ENCODE measurements at places on chromosomes 2 and 18. TPM values are rescaled to one million over a fixed set of nuclear protein-coding genes. Genes with fewer than 3 reads are reported as not detected.
A peak's percentile ranks its signal among the peaks of the same experiment; 100 is the strongest.

Gene TSPYL6
- not detected for total RNA-seq

Gene OTOS
- 0.34 TPM for total RNA-seq

Gene SPHKAP
- total RNA-seq, result not detected

Gene CAPN14
- total RNA-seq, result 0.11 TPM

Gene SH3RF3
- 3.0 TPM for total RNA-seq

Gene LHCGR
- not detected for total RNA-seq

Gene KCNG2
- not detected for total RNA-seq

Gene SETBP1
- 1.0 TPM for total RNA-seq

DNA sequence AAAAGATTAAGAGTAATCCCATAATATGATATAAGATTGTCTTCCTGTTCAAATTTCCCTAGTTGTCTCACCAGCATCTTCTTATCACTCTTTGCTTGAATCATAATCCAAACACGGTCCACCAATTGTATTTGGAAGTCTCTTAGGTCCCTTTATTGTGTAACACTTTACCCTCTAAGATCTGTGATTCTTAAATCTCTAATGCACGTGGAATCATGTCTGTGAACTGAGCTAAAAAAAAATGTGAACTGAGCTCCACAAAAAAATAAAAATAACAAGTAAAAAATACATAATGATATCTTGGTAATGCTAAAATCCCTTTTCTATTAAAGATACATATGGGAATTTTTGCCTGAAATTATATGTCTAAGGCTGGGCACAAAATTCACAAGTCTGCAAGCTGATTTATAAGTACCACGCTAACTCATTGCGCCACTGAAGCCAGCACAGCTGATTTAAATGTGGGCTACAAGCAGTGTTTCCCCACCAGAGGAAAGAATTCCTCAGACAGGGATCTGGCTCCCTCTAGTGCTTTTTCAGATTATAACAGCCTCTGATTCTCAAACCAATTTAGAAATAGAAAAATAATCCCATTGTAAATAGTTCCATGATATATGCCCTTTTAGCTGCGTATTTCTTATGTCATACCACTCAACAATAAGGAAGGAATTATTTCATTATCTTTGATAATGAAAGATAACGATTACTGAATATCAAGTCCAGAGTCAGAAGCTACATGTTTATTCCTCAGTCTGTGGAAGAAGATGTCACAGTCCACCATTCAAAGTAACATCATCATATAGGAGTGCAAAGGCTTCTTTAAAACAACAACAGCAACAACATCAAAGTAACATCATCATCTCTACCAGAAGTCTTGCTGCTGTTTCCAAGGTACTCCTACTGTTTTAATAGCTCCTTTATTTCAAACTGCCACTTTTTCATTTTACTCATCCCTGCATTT is 22.9 kb downstream of the RBM43 start:
- DNase-seq, result peak; percentile 56

- DNase-seq, result no peak
Measured at GRCh38 chr2:160358046-160358445, 135.6 kb downstream of the RBMS1 start.

DNA sequence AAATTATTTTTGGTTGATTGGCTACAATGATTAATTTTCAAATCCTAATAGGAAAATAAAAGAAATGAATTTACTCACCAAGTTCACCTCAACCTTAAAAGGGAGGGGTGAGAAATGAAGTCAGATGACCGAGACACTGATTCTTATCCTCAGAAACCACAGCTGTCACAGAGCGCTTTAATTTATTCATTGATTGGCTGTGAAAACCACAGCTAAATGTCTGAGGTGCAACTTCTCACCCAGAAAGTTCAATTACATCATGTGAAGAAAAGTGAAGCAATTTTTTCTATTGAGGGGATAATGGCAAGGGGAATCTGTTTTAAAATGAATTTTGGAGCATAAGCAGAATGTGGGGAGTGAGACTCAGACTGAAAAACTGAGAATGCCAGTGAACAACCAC is 128.4 kb downstream of the RNF152 start:
- DNase-seq, result no peak

DNA sequence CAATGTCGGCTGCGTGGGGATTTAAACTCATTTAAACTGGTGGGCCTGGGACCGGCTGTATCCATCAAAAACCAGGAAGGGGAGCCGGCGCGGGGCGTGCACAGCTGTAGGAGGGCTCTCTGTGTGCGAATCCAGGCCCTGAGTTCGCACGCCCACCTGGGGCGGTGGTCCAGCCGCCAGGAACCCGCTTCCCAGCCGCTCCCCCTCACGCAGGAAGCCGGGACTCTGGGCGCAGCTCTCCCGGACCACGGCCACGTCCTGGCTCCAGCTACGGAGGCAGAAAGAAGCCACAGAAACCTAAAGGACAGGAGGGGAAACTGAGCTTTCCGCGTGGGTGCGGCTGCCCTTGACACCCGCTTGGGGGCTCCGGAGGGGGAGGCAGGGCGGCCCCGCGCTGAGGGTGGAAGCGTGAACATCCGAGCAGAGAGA is 80.6 kb downstream of the GFPT1 start:
- no peak for DNase-seq

GRCh38 chr18:55301824-55302166 is 286.2 kb downstream of the TCF4 start:
- DNase-seq, result no peak

DNA sequence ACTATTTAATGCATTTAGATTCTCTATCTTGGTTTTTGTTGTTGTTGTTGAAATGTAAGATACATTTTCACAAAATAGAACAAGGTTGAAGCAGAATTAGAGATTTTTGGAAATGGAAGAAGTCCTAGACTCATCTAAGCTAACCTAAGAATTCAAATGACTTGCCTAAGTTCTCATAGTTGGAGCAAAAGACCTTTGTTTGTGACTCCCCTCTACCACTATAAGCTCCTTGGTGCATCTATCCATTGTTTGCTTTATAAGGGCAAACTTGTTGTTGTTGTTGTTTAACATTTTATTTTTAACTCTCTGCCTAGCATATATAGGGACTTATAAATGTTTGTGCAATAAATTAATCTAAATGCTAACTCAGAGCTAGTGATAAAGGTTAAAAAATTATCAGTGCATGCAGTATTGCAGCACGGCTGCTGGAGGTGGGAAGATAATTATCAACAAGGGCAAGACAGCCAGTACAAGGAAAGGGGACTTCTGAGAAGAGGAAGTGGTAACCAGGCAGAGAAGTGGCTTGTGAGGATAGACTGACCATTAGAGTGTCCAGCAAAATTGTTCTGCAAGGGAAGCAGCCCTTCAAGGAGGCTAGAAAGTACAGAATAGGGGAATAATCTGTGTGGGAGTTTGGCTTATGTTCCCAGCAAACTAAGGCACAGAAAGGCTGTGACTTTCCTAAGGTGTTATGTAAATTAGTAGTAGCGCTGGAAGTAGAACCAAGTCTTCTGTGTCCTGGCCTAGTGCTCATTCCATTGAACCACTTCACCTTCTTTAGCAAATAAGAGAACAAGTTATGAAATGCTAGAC is 38.1 kb upstream of the ACYP2 start:
- no peak for DNase-seq

GRCh38 chr2:229920011-229920641 is 1.7 kb downstream of the TRIP12 start:
- DNase-seq, result no peak

- DNase-seq, result no peak
Measured at GRCh38 chr18:10017043-10017442, 103.2 kb downstream of the VAPA start.

DNA sequence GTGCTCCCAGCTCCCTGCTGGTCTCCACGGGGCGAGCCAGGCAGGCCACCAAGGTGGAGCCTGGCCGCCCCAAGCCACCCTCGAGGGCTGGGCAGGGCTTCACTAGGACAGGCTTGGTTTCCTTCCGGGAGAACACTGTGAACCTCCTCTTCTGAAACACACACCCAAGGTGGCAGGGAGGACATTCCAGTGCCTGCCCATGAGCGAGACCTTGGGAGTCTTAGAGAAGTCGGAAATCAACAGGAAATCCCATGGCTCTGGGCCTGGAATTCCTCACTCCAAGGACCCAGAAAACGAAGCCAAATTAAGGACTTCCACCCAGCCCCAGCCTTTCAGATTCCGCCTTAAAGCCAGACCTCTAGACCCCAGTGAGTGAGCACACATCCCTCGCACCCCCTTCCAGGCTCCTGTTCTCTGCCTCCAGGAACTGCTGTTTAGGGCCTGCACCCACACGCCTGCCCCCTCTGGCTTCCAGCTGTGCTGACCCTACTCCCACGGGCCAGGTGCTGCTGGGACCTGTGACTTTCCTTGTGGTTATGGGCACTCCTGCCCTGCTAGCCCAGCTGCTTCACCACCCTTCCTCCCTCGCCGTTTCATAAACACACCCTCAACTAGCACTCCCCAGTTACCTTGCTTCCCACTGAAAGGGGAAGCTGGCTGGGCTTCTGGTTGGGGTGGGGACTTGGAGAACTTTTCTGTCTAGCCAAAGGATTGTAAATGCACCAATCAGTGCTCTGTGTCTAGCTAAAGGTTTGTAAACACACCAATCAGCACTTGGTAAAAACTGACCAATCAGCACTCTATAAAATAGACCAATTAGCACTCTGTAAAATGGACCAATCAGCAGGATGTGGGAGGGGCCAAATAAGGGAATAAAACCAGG is 13.7 kb downstream of the GPR17 start:
- DNase-seq, result no peak

GRCh38 chr2:183243758-183244157 is 119.5 kb downstream of the NUP35 start:
- no peak for DNase-seq

- DNase-seq, result no peak
Measured at GRCh38 chr18:13517369-13517768, 209.0 kb downstream of the FAM210A start.

DNA sequence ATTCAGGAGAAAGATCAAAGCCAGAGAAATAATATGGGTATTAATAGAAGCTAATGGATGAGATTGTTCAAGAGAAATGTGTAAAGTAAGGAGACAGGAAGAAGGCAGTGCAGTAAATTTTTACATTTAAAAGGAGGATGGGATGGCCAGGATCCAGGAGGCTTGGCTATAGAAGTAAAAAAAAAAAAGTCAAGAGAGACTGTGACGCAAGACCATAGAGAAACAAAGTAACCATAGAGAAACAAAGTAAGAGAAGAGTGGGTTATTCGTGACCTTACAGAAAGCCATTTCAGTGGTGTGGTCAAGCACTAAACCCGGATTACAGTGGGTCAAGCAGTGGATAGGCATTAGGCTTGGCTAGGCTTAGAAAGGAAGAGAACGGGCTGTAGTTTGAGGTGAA is 10.5 kb upstream of the FAM171B start:
- no peak for DNase-seq

- DNase-seq, result no peak
Measured at GRCh38 chr18:51712821-51713220, 515.3 kb upstream of the MEX3C start.

GRCh38 chr18:31042084-31042405 is 497 bp downstream of the DSC3 start:
- DNase-seq, result no peak

GRCh38 chr18:26487437-26487836 is 60.9 kb downstream of the KCTD1 start:
- DNase-seq, result peak; percentile 53

- DNase-seq, result no peak
Measured at GRCh38 chr2:170260188-170260587, 82.2 kb downstream of the MYO3B start.

Data from Daoy (cell line).